HepG2 (cell line): ENCODE measurements at places on chromosomes 16 and 17.
A peak's percentile ranks its signal among the peaks of the same experiment; 100 is the strongest.

- DNase-seq, result no peak
Observed at GRCh38 chr17:77307479-77308198, 166.9 kb downstream of the SEC14L1 start.

DNA sequence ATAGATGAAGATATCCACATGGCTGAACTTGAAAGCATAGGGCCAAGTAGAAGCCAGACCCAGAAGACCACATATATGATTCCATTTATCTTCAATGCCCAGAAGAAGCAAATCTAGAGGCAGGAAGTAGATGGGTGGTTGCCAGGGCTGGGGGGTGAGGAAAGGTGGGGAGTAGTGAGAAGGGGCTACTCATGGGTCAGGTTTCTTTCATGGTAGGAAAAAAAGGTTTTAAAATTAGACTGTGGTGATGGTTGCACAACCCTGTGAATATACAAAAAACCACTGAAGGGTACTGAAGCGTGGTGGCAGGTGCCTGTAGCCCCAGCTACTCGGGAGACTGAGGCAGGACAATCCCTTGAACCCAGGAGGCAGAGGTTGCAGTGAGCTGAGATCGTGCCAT lies 5.4 kb downstream of the CD2BP2 start:
- DNase-seq, result no peak

DNA sequence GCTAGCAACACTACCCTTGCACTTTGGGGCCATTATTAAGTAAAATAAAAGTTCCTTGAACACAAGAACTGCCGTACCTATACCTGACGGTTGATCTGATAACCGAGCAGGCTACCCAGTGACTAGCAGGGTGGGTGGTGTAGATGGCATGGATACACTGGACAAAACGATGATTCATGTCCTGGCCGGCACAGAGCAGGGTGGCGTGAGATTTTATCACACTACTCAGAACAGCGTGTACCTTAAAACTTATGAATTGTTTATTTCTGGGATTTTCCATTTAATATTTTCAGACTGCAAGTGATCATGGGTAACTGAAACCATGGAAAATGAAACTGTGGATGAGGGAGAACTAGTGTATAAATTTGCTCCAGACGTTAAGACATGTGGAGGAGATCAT lies 41.0 kb upstream of the MSI2 start:
- no peak for DNase-seq

- DNase-seq, result no peak
Observed at GRCh38 chr16:73190256-73190655, 142.3 kb upstream of the ZFHX3 start.

GRCh38 chr16:65681406-65681805 lies 559.5 kb upstream of the CDH11 start:
- DNase-seq, result no peak

DNA sequence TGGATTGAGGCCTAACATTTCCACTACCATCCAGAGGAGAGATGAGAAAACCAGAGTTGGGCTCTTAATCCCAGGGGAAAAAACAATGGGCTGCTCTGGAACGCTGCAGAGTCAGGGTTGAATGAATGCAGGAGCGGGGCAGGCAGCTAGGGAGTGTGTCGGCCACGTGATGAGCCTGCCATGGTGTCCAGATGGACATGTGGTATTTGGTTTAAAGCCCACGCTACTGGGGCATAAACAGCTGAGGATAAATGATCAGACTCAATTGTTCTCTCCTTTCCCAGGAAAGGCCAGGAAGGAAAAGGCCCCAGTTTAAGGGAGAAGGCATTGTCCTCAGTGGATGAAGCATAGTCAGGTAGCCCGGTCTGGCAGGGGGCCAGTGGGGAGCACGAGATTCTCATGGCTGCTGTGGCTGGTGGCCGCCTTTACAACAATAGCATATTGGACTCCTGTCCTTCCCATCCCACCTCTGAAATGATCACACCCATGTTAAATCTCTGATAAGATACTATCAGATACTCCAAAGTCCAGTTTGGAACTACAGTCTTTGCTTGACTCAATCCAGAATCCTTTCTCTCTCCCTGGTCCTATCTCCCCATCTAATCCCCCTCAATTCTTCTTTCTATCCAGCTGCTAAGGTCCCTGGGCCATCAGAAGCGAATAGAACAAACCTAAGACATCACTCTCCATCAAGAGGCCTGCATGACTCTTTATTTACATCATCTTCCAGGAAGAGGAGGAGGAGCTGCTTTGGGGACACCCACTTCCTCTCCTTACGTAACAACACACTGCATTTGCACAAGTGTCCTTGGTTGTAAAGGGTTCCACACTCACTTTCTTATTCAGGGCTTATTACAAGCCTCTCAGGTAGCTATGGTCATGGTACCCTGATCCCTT lies 20.4 kb downstream of the CA4 start:
- peak; percentile 35 for DNase-seq
